ENCODE measurements at places on chromosomes 7 and 10. TPM values are rescaled to one million over a fixed set of nuclear protein-coding genes. Genes with fewer than 3 reads are reported as not detected.

Gene BMI1
- total RNA-seq, result 35.0 TPM

Gene ANKRD2
- total RNA-seq, result 1.2 TPM

Gene SLC25A13
- total RNA-seq, result 7.8 TPM

Gene NUTM2E
- total RNA-seq, result under 0.01 TPM

Gene MORN4
- total RNA-seq, result 8.8 TPM

Gene ARMS2
- total RNA-seq, result not detected

Gene AKR1C4
- not detected for total RNA-seq

All from smooth muscle cell of bladder (primary cell).